A549 treated with ZK216348 at 1 μM for 4 hours (cell line): ENCODE measurements at places on chromosomes 7 and 10. TPM values are rescaled to one million over a fixed set of nuclear protein-coding genes. Genes with fewer than 3 reads are reported as not detected.

TRIM73 gene
- 1.4 to 3.1 TPM (median 2.5 TPM) in 5 replicates for total RNA-seq

VPS50 gene
- 5.3 to 7.4 TPM (median 6.7 TPM) in 5 replicates for total RNA-seq

GRB10 gene
- 54.0 to 73.7 TPM (median 67.7 TPM) in 5 replicates for total RNA-seq

EBLN1 gene
- total RNA-seq: not detected in 5 replicates

BMPER gene
- total RNA-seq: 5.4 to 6.4 TPM (median 5.6 TPM) in 5 replicates

SPDYE6 gene
- total RNA-seq: not detected in 5 replicates

SLC26A3 gene
- total RNA-seq: not detected in 5 replicates

SFTPA1 gene
- total RNA-seq: not detected in 5 replicates

TAS2R41 gene
- not detected in 5 replicates for total RNA-seq

STAG3 gene
- 0.06 to 0.40 TPM (median 0.21 TPM) in 5 replicates for total RNA-seq

FAM171A1 gene
- total RNA-seq: 21.7 to 25.6 TPM (median 23.9 TPM) in 5 replicates

ZSWIM8 gene
- 22.4 to 48.8 TPM (median 43.4 TPM) in 5 replicates for total RNA-seq

TSPAN13 gene
- 11.0 to 17.1 TPM (median 14.7 TPM) in 5 replicates for total RNA-seq

HOXA1 gene
- 2.7 to 4.7 TPM (median 3.8 TPM) in 5 replicates for total RNA-seq

VSTM4 gene
- total RNA-seq: 0.21 to 0.59 TPM (median 0.39 TPM) in 5 replicates

PRKAR2B gene
- 1.5 to 3.8 TPM (median 3.0 TPM) in 5 replicates for total RNA-seq

WDFY4 gene
- not detected in 5 replicates for total RNA-seq

ACBD7 gene
- total RNA-seq: 0.67 to 1.4 TPM (median 0.84 TPM) in 5 replicates

MYO3A gene
- total RNA-seq: not detected in 5 replicates

PRXL2A gene
- total RNA-seq: 41.3 to 61.7 TPM (median 42.7 TPM) in 5 replicates

MICALL2 gene
- total RNA-seq: 13.3 to 32.4 TPM (median 28.5 TPM) in 5 replicates

SND1 gene
- 104 to 115 TPM (median 111 TPM) in 5 replicates for total RNA-seq

A1CF gene
- total RNA-seq: 0.07 to 0.25 TPM (median 0.08 TPM) in 3 of 5 replicates, not detected in the others

GRM8 gene
- total RNA-seq: 0.13 TPM in 1 of 5 replicates, not detected in the others

ADCYAP1R1 gene
- 0.04 to 0.14 TPM (median 0.04 TPM) in 3 of 5 replicates, not detected in the others for total RNA-seq

TMEM273 gene
- not detected in 5 replicates for total RNA-seq

IFIT5 gene
- 6.8 to 13.9 TPM (median 8.6 TPM) in 5 replicates for total RNA-seq

SLC26A4 gene
- total RNA-seq: 0.11 to 0.23 TPM in 2 of 5 replicates, not detected in the others

PRF1 gene
- not detected in 5 replicates for total RNA-seq

NFE2L3 gene
- 6.6 to 12.5 TPM (median 8.4 TPM) in 5 replicates for total RNA-seq

AKR1B15 gene
- 33.9 to 46.4 TPM (median 40.0 TPM) in 5 replicates for total RNA-seq

ST8SIA6 gene
- 0.06 to 0.08 TPM in 2 of 5 replicates, not detected in the others for total RNA-seq

LAMTOR4 gene
- 133 to 186 TPM (median 171 TPM) in 5 replicates for total RNA-seq

SVOPL gene
- total RNA-seq: not detected in 5 replicates

IQUB gene
- 0.06 to 0.10 TPM in 2 of 5 replicates, not detected in the others for total RNA-seq

SEPTIN14 gene
- not detected in 5 replicates for total RNA-seq

HACD1 gene
- total RNA-seq: 40.1 to 60.5 TPM (median 55.2 TPM) in 5 replicates
